Fibroblast of lung (primary cell): ENCODE measurements at places on chromosomes 7 and 10. TPM values are rescaled to one million over a fixed set of nuclear protein-coding genes. Genes with fewer than 3 reads are reported as not detected.

The ADAMTS14 gene
- total RNA-seq: 1.8 and 4.1 TPM in 2 replicates

DNA sequence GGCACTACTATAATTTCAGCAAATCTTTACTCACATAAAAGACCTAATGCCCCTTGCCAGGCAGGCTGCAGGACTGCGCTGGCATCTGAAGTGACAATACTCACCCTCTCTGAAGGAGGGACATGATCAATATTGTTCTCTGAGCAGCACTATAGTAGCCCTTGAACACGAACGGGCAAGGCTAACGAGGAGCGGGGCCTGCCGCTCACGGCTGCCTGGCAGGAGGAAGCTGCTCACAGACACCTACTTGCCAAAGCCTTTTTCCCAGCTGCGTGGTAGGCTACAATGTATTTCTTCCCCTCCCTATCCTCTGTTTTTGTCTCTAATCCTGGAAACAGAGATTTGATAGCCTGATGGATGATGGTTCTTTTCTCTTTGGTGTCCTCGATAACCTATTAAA, 19.9 kb downstream of the PUS7 start:
- H3K36me3 ChIP-seq: no peaks in the 10 kb centered on the region
- H3K4me3 ChIP-seq: no peak overlapping the region
- no peak overlapping the region for H3K27ac ChIP-seq
- no peak for DNase-seq
- H3K4me1 ChIP-seq: no peaks in the 10 kb centered on the region

The ZNF273 gene
- 2.1 and 3.1 TPM in 2 replicates for total RNA-seq

The CLEC2L gene
- total RNA-seq: not detected in 2 replicates

DNA sequence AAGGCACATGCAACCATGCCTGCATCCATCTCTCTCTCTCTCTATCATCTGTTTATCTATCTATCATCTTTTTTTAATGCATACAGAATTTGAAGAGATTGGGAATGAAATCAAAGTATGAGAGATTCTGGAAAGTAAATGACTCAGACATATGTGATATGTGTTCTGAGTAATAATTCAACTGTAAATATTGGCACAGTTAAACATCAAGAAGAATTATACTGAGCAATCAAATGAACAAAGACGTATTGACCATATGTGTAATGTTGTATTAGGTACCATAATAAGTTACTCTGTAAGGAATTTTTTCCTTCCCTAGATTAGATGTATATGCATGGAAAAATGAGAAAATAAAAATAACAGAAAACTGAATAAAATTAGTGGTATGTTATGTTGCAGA, 108.3 kb downstream of the SUGCT start:
- no peak overlapping the region for H3K4me3 ChIP-seq
- H3K27me3 ChIP-seq: no peaks in the 10 kb centered on the region
- H3K27ac ChIP-seq: no peak overlapping the region
- H3K36me3 ChIP-seq: no peaks in the 10 kb centered on the region

- H3K4me1 ChIP-seq: no peaks in the 10 kb centered on the region
- H3K27me3 ChIP-seq: no peaks in the 10 kb centered on the region
- no peak overlapping the region for H3K4me3 ChIP-seq
- H3K36me3 ChIP-seq: no peaks in the 10 kb centered on the region
- DNase-seq: peak; percentile 78
These were observed 7.7 kb downstream of the HTR7 start for GRCh38 chr10:90849956-90850749.

- no peak overlapping the region for H3K4me3 ChIP-seq
- H3K4me1 ChIP-seq: peaks cover 2% of the 10 kb centered on the region
- DNase-seq: peak; percentile 51
- H3K27me3 ChIP-seq: no peaks in the 10 kb centered on the region
- no peaks in the 10 kb centered on the region for H3K36me3 ChIP-seq
- no peak overlapping the region for H3K27ac ChIP-seq
These were observed 31.1 kb downstream of the ADAP1 start for GRCh38 chr7:923108-924041.

- H3K27me3 ChIP-seq: no peaks in the 10 kb centered on the region
- H3K4me3 ChIP-seq: no peak overlapping the region
- H3K27ac ChIP-seq: no peak overlapping the region
- DNase-seq: no peak
These were observed 28.5 kb downstream of the GRB10 start for GRCh38 chr7:50754241-50754640.

The LIPJ gene
- under 0.01 and 0.26 TPM in 2 replicates for total RNA-seq

The ZNF503 gene
- 7.1 and 8.2 TPM in 2 replicates for total RNA-seq

The ZNF488 gene
- under 0.01 TPM in 1 of 2 replicates, not detected in the other for total RNA-seq

The C7orf57 gene
- not detected in 2 replicates for total RNA-seq

DNA sequence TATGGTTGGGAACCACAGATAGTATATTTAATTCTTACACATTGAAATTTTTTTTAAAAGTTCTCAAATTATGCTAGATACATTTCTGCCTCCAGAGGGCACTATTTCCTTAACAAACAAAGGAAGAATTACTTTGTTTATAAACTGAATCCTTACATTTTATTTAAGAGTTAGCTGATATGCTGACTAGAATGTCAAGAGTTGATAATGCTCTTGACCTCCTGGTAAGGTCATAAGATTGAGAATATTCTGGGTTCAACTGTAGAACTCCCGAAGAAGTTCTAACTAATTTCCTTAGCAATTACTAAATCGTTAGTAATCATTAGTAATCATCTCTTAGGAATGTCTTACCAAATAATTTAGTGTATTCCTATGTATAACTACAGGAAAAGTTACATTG, 95.3 kb upstream of the CYP26C1 start:
- H3K4me1 ChIP-seq: peaks cover 11% of the 10 kb centered on the region
- peak overlapping the region; percentile 29 for H3K4me3 ChIP-seq
- H3K36me3 ChIP-seq: no peaks in the 10 kb centered on the region
- H3K27ac ChIP-seq: no peak overlapping the region

- no peak overlapping the region for H3K4me3 ChIP-seq
- peaks cover 10% of the 10 kb centered on the region for H3K4me1 ChIP-seq
- H3K27me3 ChIP-seq: no peaks in the 10 kb centered on the region
- no peaks in the 10 kb centered on the region for H3K36me3 ChIP-seq
- no peak for DNase-seq
These were observed 20.8 kb downstream of the AKR1E2 start for GRCh38 chr10:4846775-4847174.
